Left forelimb (tissue), 1 donor: ENCODE measurements at places on chromosomes 6 and 20.
A peak's percentile ranks its signal among the peaks of the same experiment; 100 is the strongest.

DNA sequence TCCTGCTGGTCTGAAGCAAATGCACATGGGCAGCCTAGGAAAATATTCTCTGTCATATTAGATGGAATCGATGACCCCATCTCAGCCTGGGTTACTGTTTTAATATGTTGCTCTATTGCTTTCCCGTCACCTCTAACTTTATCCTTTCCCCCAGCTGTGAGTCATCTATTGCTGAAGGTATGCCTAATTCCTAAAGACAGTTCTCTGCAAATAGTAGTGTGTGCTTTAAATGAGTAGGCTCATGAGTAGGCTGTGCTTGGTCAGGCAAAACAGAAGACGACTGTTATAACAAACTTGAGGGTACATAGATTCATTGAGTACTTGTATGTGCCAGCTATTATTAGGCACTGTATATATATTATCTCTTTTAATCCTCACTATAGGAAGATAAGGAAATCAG, 47.2 kb downstream of the CTNNBL1 start:
- DNase-seq, result no peak

DNA sequence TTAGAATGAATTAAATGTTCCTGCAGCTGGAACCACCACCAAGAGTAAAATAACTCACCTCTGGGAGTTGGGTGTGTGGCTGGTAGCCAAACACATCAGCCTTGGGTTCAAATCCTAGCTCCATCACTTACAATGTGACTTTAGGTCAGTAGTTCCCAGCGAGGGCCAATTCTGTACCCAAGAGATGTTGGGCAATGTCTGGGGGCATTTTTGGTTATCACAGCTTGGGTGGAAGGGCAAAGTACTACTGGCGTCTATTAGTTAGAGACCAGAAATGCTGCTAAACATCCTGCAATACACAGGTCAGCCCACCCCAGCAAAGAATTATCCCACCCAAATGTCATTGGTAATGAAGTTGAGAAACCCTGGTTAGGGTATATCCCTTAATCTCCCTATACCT, 48.8 kb downstream of the SLC13A3 start:
- no peak for DNase-seq

- no peak for DNase-seq
Measured at GRCh38 chr6:161228921-161229591, 44.8 kb downstream of the AGPAT4 start.

- no peak for DNase-seq
Measured at GRCh38 chr6:47400581-47400980, 77.0 kb upstream of the CD2AP start.

GRCh38 chr6:24537771-24538385, 43.1 kb downstream of the ALDH5A1 start:
- DNase-seq, result no peak

GRCh38 chr6:42294759-42295158, 77.1 kb upstream of the MRPS10 start:
- DNase-seq, result no peak

DNA sequence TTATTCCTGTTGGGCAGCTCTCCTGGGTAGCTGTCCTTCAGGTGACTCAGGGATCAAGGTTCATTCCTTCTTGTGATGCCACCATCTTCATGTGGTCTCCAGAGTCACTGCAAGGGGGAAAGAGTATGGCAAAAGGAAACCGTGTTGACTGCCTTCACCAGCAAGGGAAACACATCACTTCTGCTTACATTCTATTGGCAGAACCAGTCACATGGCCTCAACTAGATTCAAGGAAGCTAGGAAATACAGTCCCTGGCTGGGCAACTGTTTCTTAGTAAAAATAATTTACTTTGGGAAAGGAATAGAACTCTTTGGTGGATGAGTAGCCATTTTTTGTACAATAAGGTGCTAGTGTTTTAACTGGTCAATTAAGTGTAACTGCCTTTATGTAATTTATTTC, 5.3 kb downstream of the ANKRD6 start:
- no peak for DNase-seq

DNA sequence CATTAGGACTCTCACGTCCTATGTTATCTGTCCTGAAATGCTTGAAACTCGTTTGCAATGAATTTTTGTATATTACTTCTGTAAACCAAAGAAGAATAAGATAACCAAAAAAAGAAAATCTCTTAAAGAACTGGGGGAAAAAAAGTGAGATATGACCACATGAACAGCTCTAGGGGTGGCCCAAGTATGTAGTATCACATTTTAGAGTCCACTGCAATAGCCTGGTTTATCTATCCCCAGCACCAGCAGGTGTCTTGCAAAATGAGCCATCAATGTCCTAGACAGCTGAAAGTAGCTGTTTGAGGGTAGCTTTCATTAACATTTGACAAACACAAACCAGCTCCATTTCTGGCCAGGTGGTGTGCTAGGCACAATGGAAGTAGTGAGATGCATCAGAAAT, 102.8 kb downstream of the PXDC1 start:
- DNase-seq, result no peak

- no peak for DNase-seq
Measured at GRCh38 chr20:51036226-51036625, 13.3 kb upstream of the KCNG1 start.

GRCh38 chr6:75213732-75214131, 7.9 kb upstream of the COL12A1 start:
- no peak for DNase-seq

DNA sequence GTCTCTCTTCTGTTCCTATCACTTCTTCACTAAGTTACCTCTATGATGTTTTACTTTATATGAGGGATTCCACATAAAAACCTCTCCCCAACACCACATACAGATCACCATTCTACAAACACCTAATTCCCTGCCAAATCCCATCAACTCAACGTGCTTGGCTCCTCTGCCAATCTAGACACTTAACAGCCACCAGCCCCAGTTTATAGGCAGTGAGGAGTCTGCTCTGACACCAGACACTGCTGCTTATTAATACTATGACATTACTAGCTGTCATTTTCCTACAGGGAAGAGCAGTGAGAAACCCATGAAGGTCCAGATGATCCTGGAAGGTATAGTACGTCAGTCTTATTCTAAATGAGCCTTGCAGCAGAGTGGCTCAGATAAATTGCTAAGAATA, 104.3 kb downstream of the CHD6 start:
- no peak for DNase-seq

DNA sequence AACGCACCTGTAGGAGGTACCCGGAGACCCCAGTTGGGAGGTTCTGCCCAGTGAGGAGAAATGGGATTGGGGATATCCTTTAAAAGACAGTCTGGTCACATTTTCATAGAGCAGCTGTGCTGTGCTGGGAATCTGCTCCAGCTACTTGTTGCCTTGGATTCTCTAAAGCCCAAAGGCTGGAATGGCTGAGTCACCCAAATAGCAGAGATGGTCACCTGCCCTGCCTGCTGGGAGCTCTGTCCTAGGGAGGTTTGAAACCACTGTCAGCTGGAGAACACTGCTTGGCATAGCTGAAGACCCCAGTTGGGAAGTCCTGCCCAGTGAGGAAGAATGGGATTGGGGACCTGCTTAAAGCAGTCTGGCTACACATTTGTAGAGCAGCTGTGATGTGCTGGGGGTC, 34.8 kb upstream of the TFB1M start:
- DNase-seq, result no peak

GRCh38 chr20:39164642-39165041, 202.5 kb downstream of the DHX35 start:
- DNase-seq, result no peak

DNA sequence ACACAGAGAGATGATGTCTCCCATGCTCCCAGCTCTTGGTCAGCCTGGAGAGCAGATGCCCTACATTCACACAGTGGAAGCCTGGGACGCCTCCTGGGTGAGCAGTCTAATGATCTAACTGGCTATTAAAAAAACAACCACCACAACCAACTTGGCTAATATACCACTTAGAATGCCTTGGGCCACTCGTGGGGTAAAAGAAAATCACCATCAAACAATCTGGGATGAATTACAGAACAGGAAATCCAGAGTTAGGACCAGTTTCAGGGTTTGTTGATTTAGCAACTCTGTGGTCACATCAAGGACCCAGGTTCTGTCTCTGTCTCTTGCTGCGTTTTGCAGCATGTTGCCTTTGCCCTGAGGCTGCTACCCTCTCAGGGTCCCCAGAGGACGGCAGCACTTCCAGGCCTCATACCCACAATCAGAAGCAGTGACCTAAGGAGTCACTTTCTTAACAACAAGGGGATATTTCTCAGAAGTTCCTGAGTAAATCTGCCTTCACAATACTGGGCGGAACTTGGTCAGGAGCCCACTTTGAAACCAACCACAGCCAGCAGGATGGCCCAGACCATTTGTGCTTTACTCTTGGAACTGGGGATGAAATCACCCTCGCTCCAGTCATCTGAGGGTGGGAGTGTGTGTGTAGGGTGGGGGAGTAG, 118.7 kb downstream of the CLIC5 start:
- no peak for DNase-seq

DNA sequence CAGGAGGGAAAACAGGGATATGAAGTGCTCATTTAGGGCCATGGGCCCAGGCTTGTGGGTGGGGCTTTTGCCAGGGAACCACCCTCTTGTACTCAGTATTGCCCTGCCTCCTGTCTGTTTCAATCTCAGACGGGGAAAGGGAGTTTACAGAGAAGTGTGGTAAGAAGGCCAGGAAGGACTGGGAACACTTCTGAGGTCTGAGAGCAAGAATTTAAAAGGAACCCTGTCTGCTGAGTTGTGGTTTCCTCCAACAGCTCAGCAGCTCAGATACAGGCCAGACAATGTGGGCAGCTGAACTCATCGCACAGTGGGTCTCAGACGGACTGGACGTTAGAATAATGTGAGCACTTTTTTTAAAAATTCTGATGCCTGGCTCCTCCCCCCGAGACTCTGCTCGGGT, 354.1 kb upstream of the ARID1B start:
- DNase-seq, result no peak

DNA sequence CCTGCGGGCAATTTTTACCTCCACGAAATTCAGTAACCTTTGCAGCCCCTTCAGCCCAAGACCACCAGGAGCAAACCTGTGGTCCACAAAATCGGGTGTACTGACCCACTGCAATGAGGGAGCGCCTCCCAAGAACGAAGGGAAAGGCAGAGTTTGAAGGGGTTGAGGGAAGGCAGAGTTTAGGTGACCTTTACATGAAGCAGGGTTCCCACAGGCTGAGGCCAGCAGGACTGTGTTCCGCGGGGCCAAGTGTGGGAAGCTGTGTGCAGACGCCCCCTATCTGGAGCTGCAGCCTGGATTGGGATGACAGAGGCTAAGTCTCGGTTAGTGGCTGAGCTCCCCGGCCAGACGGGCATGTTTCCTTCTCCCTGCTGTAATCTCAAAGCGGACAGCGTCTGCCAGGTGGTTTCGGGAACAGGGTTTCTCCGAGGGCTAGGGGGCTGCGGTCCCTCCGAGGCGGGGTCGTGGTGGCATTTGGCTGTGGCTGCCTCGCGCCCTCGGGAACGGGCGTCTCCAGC, 826 bp upstream of the PYGB start:
- no peak for DNase-seq

DNA sequence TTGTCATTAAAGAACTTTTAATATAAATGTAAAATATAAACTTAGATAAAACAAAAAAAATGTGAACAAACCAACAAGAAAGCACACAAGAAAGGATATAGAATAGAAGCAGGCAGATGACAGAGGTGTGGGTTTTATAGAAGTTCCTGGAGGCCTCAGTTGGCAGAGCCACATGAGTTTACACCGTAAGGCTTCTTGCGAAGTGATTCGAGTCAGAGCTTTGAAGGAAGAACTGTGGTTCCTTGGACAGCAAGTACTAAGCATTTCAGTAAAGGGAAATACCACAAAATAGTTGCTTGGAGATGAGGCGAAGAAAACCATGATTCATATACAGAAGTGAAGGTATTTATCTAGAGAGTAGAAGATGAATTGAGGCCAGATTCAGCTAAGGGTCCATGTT, 207.9 kb upstream of the EYA4 start:
- DNase-seq, result no peak

- no peak for DNase-seq
Measured at GRCh38 chr6:11093376-11093625, 333 bp upstream of the SMIM13 start.

- DNase-seq, result peak; percentile 59
Measured at GRCh38 chr20:57657535-57658446, 37.6 kb upstream of the ZBP1 start.

GRCh38 chr6:44028789-44029310, 98.4 kb downstream of the MRPL14 start:
- no peak for DNase-seq

DNA sequence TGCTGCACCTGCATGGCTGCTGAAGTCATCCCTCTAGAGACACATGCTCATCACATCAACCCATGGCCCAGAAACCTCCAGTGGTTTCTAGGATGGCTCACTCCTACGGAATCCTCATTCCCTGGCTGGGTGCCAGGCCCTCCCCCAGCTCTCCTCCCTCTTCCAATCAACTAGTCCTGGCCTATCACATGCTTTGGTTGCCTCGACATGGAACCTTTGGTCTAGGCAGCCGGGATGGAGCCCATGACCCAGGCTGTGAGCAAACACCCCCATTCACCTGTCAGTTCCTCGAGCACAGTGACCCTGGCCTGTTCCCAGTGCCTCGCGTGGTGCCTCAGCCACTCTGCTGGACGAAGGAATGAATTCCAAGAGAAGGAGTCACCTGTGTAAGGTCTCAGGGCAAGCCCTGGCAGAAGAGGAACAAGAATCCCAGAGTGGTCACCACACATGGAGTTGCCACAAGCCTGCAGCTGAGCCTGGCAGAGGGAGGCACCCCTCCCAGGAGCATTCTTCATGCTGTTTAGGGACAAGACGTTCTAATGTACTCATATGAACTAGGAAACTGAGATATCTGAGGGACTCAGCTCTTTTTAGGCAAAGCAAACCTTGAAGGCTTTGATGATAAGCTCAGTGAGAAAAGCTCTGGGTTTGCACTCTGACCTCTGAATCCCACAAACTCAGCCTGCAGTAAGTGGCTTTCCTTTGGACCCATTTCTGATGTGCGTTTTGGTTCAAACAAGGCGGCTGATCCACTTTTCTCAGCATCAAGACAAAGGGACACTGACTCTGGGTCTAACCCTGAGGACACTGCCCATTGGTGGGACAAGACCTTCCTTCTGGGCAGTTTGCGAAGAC, 40.2 kb downstream of the PPP1R3G start:
- no peak for DNase-seq

DNA sequence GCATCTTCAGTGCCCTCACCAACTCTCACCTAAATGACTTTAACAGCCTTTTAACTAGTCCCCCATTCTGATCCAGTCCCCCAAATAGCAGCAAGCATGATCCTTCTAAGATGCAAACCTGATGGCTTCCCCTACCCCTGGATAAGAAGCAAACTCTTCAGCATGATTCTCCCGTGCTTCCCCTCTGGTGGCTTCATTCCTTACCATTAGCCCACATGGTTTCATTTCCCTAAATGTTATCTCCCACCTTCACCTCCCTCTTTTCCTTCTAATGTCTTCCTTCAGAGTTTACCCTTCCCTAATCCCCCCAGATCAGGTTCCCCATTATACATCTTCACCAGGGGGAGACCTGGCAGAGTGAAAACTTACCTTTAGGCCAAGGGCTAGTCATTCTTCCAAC, 4.0 kb upstream of the RAB5IF start:
- no peak for DNase-seq
